ENCODE measurements at places on chromosomes 3 and 15. TPM values are rescaled to one million over a fixed set of nuclear protein-coding genes. Genes with fewer than 3 reads are reported as not detected.

The PTX3 gene
- 1.0 TPM for total RNA-seq

The CLDN16 gene
- not detected for total RNA-seq

The ARHGEF26 gene
- total RNA-seq = 5.2 TPM

The FHIT gene
- 9.4 TPM for total RNA-seq

The ASB14 gene
- total RNA-seq = not detected

The REC114 gene
- not detected for total RNA-seq

The DPPA2 gene
- not detected for total RNA-seq

The TMCC1 gene
- total RNA-seq = 23.2 TPM

The SERPINI2 gene
- total RNA-seq = 0.40 TPM

DNA sequence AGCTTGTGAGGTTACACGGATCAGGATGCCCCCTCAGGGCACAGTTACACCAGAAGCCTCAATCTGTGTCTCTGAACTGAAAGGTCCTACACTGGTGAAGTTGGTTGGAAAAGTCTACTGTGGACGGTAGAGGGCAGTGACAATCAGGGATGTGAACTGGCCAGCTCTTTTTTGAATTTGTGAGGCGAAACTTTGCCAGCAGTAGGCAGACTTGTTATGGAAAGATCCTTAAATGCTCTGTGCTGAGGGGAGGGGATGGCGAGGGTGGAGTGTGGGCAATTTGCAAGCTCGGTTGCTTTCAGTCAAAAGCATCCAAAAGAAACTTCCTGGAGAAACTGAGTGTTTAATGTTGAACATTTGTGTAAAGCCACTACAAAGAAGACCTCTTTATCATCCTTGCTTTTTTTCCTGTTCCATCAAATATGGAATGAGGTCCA is 127.4 kb upstream of the ABHD17C start:
- DNase-seq = peak; percentile 71

DNA sequence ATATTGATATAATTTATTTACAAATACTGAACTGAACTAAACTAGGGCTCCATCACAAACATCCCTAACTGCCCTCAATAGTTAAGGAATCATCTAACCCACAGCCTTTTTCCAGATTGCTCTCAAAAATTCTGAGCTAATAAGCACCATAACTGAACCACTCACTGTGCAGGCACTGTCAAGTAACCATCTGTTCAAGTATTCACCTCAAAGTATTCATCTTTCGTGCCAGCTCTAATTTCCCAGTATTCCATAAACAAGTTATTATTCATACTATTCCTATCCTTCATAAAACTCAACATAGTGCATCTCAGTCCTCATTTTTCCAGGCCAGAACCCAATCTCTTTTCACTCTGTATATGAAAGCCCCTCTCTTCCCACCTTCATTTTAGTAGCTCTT is 41.1 kb downstream of the THBS1 start:
- DNase-seq = no peak

GRCh38 chr15:98437752-98438151 is 210.6 kb upstream of the IGF1R start:
- no peak for DNase-seq

DNA sequence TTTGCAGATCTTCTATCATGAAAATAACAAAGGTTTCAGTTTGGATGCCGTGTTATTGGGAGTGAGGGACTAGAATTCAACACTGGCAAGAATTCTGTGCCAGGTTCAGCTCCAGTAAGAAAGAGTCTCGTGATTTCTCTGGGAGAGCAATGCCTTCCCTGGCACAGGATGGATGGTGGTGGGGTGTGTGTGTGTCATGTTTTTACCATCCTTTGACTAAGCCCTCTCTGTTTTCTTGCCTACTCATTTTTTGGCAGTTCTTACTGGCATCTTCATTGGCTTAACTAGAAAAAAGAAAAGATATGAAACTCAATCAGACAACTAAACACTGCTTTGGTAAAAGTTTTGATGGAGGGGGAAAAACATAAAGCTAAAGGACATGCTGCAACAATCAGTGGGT is 86.6 kb downstream of the FMN1 start:
- no peak for DNase-seq

DNA sequence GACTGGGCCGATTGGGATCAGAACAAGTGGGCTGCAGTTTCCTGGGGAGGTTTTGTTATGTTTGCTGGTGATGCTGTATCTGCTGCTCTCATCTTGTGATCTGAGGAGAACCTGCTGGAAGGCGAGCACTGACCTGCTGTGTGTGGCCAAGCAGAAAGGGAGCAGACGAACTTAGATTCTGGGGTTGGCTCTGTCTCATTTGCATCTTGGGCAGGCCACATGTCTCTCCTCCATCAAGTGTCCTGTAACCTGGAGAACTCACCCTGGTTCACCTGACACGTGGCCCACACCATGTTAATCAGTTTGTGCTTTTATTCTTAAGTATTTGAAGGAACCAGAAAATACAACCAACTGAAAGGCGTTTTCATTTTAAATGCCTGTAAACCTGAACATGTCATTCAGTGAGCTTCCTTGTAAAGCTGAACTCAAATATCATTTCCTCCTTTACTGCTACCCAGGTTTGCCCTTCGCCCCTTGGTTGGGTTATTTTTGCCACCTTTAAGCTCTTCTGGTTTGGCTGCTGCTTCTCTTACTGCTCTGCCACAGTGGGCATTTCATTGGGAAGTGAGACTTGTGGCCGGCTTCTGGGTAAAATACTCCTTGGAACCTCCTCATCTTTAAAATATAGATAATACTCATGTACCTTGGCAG is 33.5 kb upstream of the TRAK1 start:
- peak; percentile 69 for DNase-seq

DNA sequence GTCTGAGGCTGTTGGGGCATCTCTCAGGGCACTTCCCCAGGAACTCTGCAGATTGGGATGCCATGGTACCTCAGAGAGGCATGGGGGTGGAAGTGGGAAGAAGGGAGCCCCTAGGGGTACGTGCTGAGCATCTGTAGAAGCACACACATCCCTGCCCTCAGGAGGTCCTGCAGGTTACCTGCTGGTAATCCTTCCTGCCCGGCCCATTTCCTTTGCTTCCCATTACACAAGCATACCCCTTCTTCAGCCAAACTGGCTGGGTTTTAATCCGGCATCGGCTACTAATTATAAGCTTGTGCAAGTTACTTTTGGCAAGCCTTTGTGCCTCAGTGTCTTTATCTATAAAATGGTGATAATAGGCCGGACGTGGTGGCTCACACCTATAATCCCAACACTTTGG is 3.1 kb upstream of the SMAD6 start:
- no peak for DNase-seq

DNA sequence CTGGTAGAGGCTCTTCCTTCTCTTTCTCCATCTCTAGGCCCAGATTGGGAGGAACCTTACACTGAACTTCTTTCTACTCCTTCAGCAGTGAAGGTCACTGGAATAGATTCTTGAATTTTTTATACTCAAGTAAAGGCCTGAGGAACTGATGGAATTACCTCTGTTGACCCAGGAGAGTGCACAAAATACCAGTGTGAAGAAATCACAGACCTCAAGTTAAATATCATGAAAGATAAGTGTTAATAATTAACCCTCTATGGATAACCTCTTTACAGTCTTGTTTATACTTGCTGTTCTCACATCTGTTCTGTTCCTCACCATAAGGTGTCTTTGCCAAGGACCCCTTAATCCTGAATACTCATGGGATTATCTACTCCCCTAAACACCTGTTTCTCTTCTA is 244.4 kb upstream of the STAC start:
- DNase-seq = no peak

DNA sequence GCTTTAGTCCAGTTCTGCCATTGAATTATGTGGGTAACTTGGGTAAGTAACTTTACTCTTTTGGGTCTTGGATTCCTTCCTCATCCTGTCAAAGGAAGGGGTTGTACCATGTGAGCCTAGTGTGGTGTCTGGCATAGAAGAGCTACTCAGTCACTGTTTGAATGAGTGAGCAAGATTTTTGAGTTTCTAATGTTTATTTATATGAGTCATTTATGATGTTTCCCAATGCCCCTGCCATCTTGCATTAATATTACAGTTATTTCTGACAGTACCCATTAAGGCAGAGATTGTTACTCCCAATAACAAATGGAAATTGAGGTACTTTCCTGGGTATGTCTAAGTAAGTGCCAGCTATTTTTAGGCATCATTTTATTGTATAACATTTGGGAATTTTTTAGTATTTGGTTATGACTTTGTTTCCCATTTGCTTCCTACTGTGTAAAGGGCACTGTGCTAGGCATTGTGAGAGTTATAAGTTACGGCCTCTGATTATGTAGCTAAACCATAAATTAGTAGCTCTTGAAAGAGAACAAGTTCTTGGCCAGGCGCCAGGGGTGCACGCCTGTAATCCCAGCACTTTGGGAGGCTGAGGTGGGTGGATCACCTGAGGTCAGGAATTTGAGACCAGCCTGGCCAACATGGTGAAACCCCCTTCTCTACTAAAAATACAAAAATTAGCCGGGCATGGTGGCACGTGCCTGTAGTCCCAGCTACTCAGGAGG is 23.5 kb downstream of the NR1D2 start:
- DNase-seq = no peak

- peak; percentile 46 for DNase-seq
These were observed 37.9 kb upstream of the TNFAIP8L3 start for GRCh38 chr15:51132384-51133139.

GRCh38 chr15:85381850-85382751 is 1.7 kb downstream of the AKAP13 start:
- peak; percentile 37 for DNase-seq

DNA sequence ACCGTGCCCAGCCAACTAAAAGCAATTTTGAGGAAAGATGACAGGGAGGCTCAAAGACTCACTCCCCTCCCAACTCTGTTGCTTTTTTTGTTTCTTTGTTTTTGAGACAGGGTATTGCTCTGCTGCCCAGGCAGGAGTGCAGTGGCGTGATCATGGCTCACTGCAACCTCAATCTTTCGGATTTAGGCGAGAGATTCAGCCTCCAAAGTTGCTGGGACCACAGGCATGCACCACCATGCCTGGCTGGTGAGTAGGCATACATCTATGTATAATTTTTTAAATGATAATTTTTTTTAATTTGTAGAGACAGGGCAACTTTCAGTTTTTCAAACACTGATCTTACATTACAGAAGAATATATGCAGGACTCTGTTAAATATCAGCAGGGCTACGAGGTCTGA is 15.8 kb upstream of the THUMPD3 start:
- DNase-seq = no peak

DNA sequence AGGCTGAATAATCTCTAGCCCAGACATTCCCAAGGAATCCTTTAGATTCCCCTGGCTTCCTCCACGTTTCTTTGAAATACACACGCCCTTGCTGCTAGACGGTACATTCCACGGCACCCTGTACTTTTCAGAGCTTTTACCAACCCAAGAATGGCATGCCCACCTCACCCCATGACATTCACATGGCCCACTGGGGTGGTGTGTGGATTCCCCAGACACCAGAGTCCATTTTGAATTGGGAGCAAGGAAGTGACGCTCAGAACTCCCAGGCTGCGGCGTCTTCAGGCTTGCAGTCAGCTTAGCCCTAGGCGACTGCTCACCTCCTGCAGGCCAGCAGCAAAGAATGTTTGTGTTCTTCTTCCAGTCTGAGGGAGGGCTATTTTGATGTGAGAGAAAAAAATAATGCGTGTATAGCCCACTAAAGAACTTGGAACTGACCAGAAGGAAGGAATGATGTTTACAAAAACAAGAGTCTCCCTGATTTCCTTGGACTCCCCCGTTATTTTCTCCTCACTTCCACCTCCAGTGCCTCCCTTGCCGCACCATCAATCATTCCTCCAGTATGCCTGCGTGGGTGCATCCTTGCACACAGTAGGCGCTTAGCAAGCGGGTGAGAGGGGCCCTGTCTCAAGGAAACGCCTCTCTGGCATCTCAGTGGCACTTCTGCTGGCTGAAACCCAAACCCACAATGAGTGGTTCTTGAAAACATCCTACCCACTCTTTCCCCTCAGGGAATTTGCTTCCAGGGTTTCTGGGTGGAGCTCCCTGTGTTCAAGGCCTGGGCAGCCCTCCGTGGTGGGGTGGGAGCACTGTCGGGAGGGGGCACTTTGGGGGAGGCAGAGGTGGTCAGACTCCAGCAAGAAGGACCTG is 59.9 kb downstream of the SMAD6 start:
- no peak for DNase-seq

GRCh38 chr3:48493203-48493501 is 10.8 kb downstream of the SHISA5 start:
- DNase-seq = no peak

- DNase-seq = no peak
These were observed 10.7 kb downstream of the COPB2 start for GRCh38 chr3:139378587-139379241.

DNA sequence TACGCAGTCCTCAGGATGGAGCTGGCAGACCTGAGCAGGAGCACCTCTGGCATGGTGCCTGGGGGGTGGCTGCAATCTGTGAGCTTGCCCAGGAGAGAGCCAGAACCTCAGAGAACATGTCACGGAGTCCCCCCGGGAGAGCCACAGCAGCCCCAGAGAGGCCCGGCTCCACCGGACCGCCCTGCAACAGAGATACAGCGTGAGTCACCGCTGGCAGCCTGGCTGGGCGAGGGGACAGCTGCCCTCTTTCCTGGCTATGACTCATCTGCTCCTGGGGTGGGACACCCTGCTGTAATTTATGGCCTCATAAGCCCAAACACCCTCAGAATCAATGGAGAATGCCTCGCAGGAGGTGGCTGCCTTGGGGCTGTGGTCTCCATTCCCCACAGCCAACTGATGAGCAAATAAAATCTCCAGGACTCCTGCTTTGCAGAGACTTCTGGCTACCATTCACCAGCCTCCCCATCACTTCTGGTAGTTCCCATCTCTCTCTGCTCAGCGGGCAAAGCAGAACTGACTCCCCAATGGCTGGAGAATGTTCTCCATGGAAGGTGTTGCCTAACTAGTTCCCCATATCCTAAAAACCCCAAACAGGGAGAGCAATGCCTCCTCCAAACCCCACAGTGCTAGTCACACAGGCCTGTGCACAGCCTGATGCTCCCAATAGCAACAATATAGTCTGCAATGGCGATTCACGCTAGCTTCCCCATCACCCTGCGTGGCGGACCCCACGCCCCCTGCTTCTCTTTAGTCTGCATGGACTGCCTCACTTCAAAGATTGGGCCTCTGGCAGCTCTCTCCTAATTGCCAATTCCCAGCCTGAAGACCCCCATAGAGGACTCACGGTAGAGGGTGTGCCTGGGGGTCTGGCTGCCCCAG is 21.6 kb downstream of the ACSBG1 start:
- DNase-seq = peak; percentile 79

DNA sequence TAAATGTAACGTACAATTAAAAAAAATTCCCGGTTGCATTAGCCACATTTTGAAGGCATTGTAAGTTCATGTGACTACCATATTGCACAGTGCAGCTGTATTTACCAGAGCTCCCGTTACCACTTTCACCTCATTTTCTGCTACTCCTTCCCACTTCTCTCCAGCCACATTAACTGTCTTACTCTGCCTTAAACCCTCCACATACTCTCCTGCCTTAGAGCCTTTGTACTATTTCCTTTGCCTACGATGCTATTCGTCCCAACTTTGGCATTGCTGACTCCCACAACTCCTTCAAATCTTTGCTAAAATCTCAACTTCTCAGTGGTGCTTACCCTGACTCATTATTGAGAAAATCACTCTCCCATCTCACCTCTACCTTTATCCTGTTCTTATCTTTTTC is 115.2 kb downstream of the CADM2 start:
- no peak for DNase-seq

Data from colonic mucosa (tissue), 4 donors.